Caki2 (cell line): ENCODE measurements at places on chromosomes 7 and 10.

DNA sequence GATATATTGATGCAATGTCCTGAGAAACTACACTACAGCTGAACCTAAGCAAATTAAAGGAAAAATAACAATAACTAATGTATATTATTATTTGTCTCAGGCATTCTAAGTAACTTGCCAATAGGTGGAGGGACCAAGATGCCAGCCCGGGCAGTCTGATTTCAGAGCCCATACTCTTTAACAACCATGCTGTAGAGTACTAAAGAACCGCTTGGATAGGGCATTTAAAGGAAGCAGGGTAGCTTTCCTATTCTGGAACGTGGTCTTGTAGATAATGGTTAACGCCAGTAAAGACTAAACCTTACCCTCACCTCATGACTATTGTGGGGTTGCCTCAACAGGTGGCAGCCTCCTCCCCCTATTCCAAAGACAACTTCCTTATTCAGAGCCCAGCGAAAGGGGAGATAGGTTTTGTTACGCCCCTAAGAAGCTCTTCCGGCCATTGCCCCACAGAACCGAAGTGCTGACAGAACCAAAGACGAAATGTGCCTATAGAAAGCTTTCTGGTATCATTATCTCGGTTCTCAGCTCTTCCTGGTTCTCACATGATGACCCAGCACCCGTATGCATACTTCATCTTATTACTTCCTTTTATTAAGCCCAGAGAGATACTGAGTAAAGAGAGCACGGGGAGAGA lies 707 bp upstream of the C1GALT1 start:
- DNase-seq = no peak

DNA sequence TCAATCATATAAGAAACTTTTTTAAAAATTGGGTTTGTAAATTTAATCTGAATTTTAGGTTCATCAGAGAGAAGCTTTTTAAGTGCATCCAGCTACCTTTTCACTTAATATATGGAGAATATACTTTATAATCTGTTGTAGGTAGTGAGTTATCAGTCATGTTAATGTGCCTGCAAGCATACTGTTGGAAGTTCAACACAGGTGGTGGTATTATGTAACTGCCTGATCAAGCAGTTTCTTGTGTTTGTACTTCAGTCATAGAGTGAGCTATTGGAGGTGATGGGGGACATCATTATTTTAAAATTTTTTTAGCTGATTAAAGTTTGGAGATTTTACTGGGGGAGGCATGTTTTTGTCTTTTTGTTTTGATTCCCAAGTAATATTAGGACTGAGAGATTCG lies 2.5 kb downstream of the TNKS2 start:
- DNase-seq = no peak

- DNase-seq = no peak
Measured at GRCh38 chr10:44564790-44565189, 179.9 kb upstream of the CXCL12 start.

DNA sequence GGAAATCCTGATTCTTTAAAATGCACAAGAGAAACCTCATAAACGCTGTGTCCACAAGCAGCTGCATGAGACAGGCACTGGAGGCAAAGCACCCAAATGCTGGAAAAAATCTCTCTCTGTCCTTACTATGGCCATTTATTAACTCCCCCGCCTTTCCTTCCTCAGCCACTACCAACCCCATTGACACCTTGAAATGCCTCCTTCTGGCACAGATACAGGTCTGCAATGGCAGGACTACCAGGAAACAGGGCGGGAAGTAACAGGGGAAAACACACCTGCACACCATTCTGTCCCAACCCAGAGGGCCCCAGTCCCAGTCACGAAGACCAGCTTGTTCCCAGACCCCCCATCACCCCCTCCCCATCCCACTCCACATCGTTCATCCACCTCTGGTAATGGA lies 224.3 kb downstream of the PARD3 start:
- no peak for DNase-seq

DNA sequence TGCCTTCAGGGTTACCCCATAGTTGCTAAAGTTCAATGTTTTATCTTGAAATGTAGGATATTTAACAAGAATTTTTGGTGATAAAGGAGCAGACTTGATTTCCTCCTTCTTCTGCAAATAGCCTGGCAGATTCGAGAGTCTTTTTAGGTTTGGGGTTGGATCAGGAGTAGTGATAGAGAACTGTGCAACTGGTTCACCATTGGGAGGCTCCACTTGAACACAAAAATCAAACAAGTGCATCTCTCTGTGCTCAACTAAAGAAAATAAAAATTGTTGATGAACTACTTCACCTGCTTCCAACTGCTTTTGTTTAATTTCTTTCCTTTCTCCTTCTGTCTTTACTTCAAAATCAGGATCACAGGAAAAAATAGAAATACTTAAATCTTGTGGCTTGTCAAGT lies 58.5 kb downstream of the MACC1 start:
- DNase-seq = no peak

- no peak for DNase-seq
Measured at GRCh38 chr7:81845744-81846241, 75.9 kb upstream of the HGF start.

GRCh38 chr10:62514079-62514693 lies 140.0 kb downstream of the ZNF365 start:
- DNase-seq = no peak

GRCh38 chr7:1285556-1286301 lies 53.1 kb downstream of the UNCX start:
- DNase-seq = no peak

DNA sequence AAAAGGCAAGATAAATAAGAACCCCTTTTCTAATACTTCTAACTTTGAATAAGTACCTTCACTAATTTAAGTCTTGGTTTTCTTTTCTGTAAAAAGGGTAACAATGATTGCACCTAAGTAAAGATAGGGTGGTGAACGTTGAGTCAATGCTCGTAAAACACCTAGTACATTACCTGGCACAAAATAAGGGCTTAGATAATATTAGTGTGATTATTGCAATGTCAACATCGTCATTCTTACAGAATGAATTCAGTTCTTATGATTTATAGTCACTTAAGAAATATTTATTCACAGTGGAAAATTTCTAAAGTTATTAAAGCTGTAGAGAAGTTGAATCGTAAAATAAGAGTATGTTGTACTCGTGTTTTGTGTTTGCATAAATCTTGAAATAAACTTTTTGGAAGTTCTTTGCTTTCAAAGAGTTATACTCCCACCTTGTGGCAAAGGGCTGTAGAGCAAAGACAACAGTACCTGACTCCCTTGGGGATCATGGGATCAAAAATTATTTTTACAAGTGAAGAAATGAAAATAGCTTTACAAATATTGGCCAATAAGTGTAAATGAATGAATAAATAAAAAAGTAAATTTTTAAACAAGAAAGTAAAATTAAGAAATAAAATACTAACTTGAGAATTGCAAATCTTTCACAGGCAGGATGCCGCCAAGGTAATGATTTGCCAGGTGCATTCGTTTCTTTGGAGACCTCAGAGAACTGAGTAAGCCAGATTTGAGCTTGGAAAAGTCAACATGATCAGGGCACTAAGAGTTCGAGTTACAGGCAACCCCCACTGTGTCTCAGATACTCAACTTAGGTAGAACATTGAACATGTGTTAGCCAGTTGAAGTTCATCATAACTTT lies 285.8 kb upstream of the CACNA2D1 start:
- peak; percentile 16 for DNase-seq

DNA sequence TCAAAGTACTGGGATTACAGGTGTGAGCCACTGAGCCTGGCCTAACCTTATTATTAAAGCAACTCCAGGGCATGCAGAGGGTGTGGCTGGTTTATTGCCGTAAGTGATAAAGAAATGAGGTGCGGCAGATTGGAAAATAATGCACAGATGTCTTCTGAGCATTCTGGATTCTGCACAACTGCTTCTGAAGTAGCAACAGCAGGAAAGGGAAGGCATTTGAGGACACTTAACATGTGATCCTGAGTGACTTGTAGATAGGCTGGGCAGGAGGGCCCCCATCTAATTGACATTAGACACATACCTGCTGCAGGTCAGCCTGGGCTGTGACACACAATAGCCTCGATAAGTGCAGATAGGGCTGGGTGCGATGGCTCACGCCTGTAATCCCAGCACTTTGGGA lies 5.6 kb downstream of the RHBDD2 start:
- no peak for DNase-seq

GRCh38 chr7:148972375-148972774 lies 55.9 kb downstream of the PDIA4 start:
- no peak for DNase-seq

DNA sequence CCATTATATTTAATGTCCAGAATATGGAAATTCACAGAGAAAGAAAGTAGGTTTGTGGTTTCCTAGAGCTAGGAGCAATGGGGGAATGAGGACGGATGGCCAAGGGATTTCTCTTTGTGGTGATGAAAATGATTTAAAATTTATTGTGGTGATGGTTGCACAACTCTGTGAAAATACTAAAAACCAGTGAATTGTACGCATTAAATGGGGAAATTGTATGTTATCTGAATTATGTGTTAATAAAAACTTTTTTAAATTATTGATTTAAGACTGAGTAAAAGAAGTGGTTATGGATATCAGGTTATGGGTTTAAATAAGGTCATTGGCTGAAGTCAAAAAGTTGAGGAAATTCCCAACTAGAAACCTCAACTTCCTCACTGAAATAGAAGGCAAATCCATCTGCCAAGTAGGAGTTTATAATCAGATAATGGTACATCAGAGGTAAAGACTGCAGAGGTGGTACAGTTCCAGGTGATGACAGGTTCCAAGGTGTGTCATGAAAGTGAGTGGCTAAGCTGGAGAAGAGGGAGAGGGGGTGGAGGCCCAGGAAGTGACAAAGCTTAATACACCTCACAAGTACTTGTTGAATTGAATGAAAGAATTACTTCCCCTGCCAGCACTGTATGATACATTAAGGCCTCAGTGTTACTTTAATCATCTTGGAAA lies 68.9 kb upstream of the CCDC71L start:
- no peak for DNase-seq

DNA sequence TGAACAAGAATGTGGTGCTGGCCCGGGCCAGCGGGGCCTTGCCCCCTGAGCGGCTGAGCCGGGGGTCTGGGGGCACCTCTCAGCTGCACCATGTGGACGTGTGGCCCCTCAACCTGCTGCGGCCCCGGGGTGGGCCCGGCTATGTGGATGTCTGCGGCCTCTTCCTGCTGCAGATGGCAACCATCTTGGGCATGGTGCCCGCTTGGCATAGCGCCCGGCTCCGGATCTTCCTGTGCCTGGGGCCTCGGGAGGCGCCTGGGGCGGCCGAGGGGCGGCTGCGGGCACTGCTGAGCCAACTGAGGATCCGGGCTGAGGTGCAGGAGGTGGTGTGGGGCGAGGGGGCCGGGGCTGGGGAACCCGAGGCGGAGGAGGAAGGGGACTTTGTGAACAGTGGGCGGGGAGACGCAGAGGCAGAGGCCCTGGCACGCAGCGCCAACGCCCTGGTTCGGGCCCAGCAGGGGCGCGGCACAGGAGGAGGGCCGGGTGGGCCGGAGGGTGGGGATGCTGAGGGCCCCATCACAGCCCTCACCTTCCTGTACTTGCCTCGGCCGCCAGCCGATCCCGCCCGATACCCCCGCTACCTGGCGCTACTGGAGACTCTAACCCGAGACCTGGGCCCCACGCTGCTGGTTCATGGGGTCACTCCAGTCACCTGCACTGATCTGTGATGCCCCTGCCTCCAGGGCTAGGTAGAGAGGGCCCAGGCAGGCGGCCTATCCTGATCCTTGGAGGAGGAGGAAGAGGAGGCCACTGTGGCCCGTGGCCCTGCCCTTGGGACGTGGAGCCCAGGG lies 1.1 kb upstream of the TRIP6 start:
- DNase-seq = peak; percentile 26

DNA sequence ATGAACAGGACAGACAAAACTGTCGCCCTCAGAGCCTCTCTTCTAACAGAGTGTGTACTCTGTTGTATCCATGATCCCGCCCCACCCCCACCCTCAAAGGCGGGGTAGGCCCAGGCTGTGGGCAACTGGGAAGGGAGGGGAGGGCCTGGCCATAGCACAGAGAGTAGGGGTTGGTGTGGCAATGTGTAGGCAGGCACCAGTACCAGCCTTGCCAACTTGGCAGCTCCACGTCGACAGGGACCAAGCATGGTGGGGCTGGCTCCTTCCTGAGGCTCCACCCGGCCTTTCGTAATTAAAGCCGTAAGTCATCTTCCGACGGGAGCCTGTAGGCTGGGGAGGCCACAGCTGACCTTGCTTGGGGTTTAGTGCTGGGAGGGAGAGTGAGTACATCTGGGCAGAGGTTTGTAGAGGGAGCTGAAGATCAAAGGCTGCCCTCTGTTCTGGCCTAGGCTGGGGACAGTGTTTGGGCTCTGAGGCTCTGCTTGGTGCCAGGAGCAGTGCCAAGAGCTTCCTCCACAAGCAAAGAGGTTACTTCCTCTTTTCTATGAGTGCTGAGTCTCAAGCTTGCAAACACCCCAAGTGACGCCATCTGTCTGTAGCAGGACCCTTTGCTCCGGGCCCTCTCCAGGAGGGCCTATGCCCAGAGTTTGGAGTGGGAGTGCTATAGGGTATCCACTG lies 121.6 kb downstream of the C10orf105 start:
- DNase-seq = no peak

DNA sequence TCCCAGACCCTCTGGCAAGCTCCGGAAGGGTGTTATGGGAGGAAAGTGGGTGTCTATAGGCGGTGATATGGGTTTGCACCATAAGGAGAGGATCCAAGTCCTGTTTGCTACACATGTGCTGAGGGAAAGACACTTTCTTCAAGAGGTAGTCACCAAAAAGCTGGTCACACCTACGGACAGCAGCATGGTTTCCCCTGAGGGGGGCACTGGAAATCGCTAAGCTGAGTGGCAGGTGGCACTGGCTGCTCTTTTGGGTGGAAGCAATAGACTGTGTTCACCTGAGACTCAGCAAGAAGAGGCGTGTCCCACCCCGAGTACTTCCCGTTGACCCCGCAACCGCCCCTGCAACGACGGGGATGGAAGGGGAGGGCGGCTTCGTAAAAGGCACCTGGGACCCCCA lies 1.8 kb upstream of the FOXI2 start:
- DNase-seq = no peak

GRCh38 chr10:77846718-77847311 lies 79.7 kb downstream of the DLG5 start:
- peak; percentile 64 for DNase-seq

- DNase-seq = no peak
Measured at GRCh38 chr10:11861341-11861740, 38.2 kb downstream of the PROSER2 start.

GRCh38 chr10:22959292-22959691 lies 31.4 kb downstream of the ARMC3 start:
- no peak for DNase-seq

DNA sequence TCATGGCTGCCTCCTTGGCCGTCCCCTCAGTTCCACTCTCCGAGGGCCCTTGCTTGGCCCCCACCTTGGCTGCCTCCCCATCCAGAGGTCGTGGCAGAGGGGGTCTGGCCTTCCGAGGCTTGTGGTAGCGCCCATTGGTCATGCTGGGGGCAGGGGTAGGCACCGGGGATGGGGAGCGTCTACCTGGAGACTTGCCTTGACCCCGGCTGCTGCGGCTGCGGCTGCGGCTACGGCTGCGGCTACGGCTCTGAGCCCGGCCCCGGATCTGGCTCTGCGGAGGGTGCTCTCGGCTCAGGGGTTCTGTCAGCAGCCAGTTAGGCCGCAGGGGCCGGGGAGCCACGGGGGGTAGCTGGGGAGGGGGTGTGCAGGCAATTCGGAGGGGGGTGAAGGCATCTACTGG lies 10.7 kb downstream of the LZTS2 start:
- no peak for DNase-seq
